ENCODE measurements at places on chromosomes 6 and 20. TPM values are rescaled to one million over a fixed set of nuclear protein-coding genes. Genes with fewer than 3 reads are reported as not detected.

C6orf141 gene
- 4.2 TPM for total RNA-seq

LAMP5 gene
- 6.8 TPM for total RNA-seq

C2 gene
- 24.8 TPM for total RNA-seq

MAPK13 gene
- 2.6 TPM for total RNA-seq

FAM209B gene
- not detected for total RNA-seq

HLA-B gene
- total RNA-seq, result 134 TPM

DSP gene
- 7.3 TPM for total RNA-seq

LTA gene
- not detected for total RNA-seq

PTK6 gene
- total RNA-seq, result under 0.01 TPM

TSHZ2 gene
- total RNA-seq, result 22.9 TPM

DPPA5 gene
- total RNA-seq, result not detected

VGLL2 gene
- not detected for total RNA-seq

C6orf132 gene
- not detected for total RNA-seq

C20orf202 gene
- total RNA-seq, result not detected
